Tibial artery (tissue), 4 donors: ENCODE measurements at places on chromosomes 1 and 21.
A peak's percentile ranks its signal among the peaks of the same experiment; 100 is the strongest.

DNA sequence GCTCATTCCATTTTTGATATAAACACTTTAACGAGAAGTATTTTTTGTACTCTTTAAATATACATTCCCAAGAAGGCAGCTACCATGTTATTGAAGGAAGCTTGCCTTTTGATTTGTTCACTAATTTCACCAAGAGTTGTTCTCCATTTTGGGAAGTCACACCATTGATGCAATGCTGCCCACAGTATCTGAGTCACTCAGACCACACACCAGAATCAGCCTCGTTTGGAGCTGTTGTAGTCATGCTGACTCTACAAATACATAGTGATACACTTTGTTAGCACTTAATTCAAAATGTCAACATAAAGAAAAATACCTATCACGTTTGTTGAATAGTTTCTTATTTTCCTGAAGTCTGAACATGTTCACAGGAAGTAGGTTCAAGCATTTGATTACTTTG lies 78.7 kb downstream of the PAPPA2 start:
- no peak for DNase-seq

GRCh38 chr1:67626090-67626860 lies 58.7 kb upstream of the GADD45A start:
- no peak for DNase-seq

- no peak for DNase-seq
These were observed 43.8 kb downstream of the CCN1 start for GRCh38 chr1:85624361-85624760.

GRCh38 chr1:150386592-150386991 lies 22.6 kb downstream of the RPRD2 start:
- no peak for DNase-seq

GRCh38 chr21:43619856-43620255 lies 39.4 kb downstream of the HSF2BP start:
- no peak for DNase-seq

DNA sequence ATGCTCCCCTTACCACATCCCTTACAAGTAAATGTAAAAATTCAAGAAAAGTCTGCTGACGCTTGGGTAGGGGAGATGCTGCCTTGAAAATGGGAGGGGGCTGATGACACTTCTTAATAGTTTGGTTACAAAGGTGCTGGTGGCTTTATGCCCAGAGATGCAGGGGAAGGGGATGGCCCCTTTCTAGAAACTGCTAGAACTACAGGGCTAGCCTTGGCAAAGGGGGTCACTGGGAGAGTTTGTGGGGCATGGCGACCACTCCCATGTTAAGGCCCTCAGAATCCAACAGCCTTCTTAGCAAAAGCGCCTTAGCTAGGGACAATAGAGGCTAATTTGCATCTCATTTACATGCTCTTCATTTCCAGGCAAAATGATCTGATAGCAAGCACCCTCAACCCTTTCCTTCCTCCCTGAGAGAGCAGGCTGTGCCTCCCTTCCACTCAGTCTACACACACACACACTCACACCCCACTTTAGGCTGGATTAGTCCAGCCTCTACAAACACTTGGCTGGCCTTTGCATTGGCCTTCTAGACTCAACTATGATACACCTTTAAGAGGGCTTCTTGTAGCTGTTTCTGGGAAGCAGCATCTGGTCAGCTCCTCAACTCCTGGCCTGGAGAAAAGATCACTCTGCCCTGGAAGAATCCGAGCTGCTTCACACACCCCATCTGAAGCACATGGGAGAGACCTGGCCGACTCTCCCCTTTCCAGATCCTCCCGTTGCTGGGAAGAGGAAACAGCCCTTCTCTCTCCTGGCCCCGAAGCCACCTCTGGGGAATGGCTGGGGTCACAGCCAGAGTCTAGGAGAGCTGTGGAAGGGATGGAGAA lies 1.7 kb downstream of the SEMA6C start:
- no peak for DNase-seq

DNA sequence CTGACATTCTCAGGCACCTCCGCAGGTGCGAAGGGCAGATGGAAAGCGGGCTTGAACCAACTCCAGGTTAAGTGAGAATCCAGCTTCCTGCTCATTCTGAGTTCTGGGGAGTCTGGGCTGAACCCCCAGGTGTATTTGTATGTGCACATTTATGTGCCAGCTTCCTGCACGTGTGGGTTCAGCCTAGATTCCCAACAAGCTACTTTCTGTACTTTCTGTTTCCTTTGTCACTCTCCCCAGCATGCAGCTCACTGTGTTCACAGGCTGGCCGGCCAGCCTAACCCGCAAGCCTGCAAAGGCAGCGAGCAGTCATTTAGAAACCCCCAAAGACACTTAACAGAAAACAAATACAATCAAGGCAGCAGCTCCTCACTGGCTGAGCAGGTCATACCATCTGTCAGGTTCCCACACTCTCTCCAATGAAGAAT lies 1.3 kb upstream of the IL19 start:
- no peak for DNase-seq

GRCh38 chr1:179575497-179576314 lies at the start of gene NPHS2:
Gene NPHS2 (minus strand): TSS chr1:179575948. CDS start chr1:179575864, 84 bp downstream.
- no peak for DNase-seq

DNA sequence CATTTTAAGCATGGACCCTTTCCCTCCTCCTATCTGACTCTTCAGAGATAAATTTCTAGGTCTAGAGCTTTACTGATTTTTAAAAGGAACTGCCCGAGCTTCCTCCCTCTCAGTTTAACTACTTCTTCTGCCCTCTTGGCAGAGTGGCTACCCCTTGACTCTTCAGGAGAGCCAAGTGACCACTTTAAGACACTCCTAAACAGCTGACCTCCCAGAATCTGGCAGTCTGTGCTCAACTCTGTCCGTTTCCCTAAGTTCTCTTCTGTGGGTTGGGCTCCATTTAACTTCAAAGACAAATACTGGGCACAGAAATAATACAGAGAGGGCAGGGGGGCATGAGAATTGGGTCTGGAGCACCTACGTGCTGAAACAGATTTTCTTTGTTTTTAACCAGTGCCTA lies 196.3 kb upstream of the FOXD3 start:
- no peak for DNase-seq

- DNase-seq = no peak
These were observed 24.7 kb downstream of the GPA33 start for GRCh38 chr1:167065471-167065870.

GRCh38 chr21:44304877-44305293 lies 5.0 kb downstream of the PFKL start:
- DNase-seq = no peak

DNA sequence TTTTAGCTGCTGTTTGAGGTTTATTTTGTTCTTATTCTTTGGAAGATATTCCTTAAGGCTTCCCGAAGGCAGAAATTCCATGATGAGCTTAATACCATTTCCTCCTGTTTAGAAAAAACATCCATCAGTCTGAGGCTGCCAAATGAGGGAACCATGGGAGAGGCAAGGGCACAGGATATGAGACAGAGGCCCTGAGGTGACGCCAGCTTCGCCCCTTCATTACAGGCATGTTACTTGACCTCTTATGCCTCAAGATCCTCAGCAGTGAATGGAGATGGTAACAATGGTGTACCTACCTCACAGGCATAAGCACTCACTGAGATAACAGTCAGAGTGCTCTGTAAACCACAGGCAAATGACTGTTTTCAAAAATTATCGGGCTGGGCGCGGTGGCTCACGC lies 93.6 kb downstream of the RAVER2 start:
- DNase-seq = no peak

- DNase-seq = peak; percentile 77
These were observed 36.2 kb upstream of the KCNA10 start for GRCh38 chr1:110554871-110555801.

DNA sequence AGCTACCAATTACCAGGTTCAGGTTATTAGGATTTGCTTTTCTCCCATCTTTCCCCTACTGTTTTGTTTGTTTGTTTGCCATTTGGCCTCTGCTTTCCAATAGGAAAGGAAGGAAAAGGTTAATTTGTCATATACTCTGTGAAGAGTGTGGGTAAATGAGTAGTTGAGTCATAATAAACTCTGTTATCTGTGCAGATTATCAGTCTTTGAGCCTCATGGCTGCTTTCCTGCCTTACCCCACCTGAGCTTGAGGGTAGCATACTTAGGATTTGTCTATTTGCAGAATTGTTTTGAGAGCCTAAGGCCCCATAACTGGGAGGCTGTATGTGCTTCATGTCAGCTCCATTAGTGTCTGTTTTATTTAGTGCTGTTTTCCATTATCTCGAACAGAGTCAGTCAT lies 32.9 kb upstream of the SNX27 start:
- no peak for DNase-seq

DNA sequence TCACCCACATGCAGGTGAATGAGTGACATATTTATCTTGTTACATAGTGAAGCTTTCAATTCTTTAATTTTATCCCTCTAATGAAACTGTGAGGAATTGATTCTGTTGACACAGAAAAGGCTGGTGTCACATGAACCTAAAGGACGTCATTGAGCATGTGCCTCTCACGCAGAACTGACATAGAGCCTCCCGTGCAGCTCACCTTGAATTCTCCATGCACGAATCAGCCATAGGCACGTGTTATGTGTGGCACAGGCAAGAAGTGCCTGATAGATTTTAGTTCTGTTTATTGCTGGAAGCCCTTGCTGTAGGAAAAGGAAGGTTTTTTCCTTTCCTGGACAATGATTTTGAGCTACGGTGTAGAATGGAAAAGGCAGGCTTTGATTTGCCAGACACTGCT lies 11.3 kb downstream of the ADARB1 start:
- DNase-seq = no peak

- peak; percentile 33 for DNase-seq
These were observed 35.9 kb upstream of the RASAL2 start for GRCh38 chr1:178057912-178058534.

DNA sequence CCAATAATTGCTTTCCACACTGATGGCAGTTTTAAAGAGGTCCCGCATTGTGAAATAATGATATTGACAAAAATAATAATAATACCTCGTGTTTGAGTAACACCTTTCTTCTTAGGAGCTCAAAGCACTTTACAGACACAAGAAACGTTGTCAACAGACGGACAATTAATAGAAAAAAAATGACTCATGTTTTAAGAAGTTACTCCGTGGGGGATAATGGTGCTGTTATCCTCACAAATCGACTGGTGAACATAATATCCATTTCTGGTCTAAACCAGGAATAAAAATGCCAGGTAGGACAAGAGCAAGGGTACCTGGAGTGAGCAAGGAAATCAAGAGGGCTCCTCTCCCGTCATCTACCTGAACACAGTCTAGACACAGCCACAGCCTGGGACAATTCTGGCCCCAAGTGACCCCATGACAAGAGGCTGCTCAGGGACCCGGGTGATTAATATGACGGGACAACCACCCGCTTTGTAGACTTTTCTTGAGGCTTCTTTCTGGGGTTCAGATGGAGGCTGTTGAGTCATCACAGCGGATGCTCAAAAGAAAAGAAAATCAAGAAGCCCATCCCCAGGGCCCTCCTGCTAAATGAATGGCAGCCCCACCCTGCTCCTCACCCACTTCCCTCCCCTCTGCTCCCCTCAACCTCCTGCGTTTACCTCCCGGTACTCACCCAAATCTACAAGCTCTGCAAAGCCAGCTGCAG lies 146.2 kb upstream of the IRF2BP2 start:
- DNase-seq = no peak

DNA sequence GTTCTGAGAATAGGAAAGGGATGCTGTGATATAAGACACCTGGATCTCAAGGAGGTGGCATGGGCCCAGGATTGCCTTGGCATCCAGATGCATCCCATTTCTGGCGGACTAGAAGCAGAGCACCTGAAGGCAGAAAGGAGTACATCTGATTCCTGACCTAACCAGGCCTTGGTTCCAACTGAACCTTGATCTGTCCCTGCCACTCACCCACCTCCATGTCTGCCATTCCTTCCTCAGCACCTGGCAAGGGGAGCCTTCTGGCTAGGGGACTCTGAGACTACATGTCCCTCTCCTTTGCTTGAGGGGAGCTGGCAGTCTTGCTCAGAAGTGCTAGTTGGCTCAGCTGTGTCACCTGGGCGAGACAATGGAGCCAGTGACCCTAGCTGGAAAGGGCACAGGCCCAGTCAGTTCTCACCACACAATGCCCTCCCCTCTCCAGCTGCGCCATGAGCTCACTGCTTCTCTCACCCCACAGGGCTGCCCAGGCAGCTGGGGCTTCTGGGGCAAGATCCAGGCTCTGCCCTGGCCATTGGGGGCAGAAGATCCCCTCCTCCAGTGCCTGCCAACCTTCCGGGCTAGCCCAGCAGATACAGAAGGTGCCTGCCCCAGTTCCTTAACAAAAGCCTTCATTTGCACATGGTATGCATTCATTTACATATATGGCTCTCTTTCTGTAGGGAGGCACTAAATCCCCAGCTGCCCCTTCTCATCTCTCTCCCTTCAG lies 2.9 kb downstream of the IGSF8 start:
- DNase-seq = no peak

DNA sequence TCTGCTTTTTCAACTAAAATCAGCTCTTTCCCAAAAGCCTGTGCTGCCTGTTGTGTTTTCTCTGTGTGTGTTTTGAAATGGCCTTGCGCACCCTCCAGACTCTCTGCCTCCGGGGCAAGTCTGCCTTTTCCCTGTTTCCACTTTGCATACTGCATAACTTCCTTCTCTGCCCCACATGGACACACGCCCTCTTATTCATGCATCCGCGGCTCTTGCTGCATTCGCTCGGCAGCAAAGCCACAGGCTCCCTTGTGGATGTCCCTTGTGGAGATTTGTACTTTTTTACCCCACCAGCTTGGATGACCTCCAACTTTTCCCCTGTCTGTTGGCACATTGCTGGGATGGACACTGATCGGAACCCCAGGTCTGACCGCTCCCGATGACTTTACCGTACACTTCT lies 147.6 kb downstream of the ADSS2 start:
- no peak for DNase-seq

DNA sequence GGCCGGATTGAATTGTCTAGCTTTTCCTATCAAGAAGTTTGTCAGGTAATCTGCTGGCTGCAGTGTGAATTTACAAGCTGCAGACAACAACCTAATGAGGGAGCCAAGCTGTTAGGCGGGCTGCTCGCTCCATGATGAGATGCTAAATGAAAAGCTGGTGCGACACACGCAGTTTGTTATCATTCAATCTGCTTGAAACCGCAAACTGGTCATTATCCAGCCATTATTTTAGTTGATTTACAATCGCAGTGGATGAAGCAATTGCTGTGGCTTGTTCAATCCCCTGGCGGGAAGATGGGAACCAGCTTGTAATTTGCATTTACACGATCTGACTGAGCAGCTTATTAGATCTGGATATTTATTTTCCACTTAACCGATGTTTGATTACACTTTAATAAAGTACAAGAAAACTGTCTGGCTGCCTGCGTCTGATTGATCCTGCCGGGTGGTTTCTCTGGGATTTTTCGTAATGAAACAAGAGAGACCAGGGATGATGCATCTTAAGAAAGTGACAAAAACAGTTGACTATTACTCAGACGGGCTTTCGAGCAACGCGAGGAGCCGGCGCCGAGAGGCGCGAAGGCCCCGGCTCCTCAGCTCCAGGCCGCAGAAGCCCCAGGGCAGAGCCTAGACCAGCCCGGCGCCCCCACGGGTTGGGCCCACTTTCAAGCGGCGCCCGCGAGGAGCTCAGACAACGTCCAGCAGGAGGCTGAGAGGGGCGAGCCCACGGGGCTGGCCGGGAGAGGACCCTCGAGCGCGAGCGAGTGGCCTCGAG lies 118.0 kb upstream of the BARHL2 start:
- DNase-seq = no peak

DNA sequence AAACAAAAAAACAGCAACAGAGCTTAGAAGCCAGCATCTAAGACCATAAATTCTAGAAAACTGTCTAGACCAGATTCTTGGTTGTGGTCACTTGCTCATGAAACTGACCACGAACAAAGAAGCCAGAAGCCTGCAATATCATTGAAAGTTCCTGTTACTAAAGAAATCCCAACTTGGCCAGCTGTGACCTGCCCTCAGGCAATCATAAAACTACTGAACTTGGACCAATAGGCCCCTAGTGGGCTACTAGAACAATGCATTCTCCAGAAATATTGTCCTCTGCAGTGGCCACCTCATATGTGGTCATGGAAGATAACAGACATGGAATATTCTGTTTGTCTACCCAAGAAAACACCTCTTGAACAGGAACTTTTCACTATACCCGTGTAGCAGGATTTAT lies 87.7 kb downstream of the SPATA17 start:
- no peak for DNase-seq
